ENCODE measurements at places on chromosomes 7 and 10. TPM values are rescaled to one million over a fixed set of nuclear protein-coding genes. Genes with fewer than 3 reads are reported as not detected.

Gene ARHGAP22
- 8.2 TPM for total RNA-seq

Gene GPR26
- 0.05 TPM for total RNA-seq

Gene NRCAM
- total RNA-seq = 2.9 TPM

Gene CHAT
- not detected for total RNA-seq

Gene TMEM270
- not detected for total RNA-seq

Gene CHCHD3
- 105 TPM for total RNA-seq

Gene GIMAP7
- total RNA-seq = 0.37 TPM

- peaks cover 22% of the 10 kb centered on the region for H3K4me1 ChIP-seq
- peaks cover 8% of the 10 kb centered on the region for H3K27me3 ChIP-seq
- H3K27ac ChIP-seq = no peak overlapping the region
Observed at GRCh38 chr10:31136930-31137885, 105.5 kb upstream of the ZNF438 start.

DNA sequence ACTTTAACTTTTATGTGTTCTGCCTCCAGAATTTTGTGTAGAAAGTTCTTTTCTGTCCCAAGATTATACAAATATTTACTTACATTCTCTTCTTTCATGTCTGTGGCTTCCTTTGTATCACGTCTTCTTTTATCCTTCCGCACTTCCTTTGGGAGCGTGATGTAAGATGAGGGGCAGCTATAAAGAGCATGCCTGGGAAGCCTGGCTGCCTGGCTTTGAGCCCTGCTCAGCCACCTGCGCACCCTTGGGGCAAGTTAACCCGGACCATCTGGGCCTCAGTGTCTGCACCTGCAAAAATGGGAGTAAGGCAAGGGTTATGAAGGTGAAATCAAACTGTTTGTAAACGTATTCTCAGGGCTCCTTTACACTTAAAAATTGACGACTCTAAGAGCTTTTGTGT is 25.2 kb downstream of the PALD1 start:
- no peaks in the 10 kb centered on the region for H3K27me3 ChIP-seq
- H3K36me3 ChIP-seq = no peaks in the 10 kb centered on the region
- H3K27ac ChIP-seq = 0 out of 2 replicates have a peak overlapping the region, but pooled peaks have one; percentile 74

DNA sequence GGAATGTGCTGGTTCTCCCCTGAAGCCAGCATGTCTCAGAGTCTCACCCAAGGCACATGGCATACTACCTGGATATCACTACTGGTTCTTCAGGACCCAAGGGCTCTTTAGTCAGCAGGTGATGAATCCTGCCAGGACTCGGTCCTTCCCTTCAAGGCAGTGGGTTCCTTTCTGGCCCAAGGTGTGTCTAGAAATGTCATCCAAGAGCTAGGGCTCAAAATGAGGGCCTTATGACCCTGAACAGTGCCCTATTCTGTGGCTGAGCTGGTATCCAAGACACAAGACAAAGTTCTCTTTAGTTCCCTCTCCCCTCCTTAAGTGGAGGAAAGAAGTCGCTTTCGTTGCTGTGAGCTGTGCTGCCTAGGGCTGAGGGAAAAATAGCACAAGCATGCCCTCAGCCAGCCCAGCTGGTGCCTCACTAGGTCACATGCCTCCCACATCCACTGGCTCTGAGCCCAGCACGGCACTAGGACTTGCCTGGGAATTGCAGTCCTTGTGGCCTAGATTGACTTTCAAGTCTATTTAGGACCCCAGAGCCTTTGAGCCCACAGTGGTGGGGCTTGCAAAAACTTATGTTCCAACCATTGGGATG is 106.0 kb downstream of the BMS1 start:
- no peaks in the 10 kb centered on the region for H3K27me3 ChIP-seq
- H3K27ac ChIP-seq = no peak overlapping the region
- DNase-seq = no peak
- H3K4me1 ChIP-seq = peaks cover 4% of the 10 kb centered on the region

GRCh38 chr7:16494551-16494950 is 29.0 kb upstream of the SOSTDC1 start:
- no peaks in the 10 kb centered on the region for H3K4me1 ChIP-seq
- H3K4me3 ChIP-seq = no peak overlapping the region
- H3K36me3 ChIP-seq = no peaks in the 10 kb centered on the region
- no peak for DNase-seq
- H3K27me3 ChIP-seq = no peaks in the 10 kb centered on the region

DNA sequence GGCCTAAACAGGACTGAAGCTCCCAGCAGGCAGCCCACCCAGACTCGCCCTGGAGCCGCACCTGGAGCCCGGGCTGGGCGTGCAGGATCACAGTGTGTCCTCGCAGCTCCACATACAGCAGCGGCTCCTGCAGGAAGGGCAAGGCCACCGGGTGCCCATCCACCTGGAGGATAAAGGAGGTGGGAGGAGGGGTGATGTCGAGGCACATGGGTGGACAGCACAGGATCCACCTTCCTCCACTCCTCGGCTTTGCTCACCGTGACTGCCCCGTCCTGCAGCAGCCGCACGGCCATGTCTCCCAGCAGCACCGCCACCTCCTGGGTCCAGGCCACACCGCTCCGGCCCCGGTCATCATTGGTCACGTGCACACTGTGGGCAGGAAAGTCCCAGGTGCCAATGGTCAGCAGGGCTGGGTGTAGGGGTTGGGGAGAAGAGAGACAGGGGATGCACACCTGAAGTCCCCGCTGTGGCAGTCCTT is 16.8 kb downstream of the ATP6V1F start:
- no peak overlapping the region for H3K27ac ChIP-seq
- no peaks in the 10 kb centered on the region for H3K27me3 ChIP-seq
- H3K36me3 ChIP-seq = no peaks in the 10 kb centered on the region
- peaks cover 5% of the 10 kb centered on the region for H3K4me1 ChIP-seq
- DNase-seq = no peak

DNA sequence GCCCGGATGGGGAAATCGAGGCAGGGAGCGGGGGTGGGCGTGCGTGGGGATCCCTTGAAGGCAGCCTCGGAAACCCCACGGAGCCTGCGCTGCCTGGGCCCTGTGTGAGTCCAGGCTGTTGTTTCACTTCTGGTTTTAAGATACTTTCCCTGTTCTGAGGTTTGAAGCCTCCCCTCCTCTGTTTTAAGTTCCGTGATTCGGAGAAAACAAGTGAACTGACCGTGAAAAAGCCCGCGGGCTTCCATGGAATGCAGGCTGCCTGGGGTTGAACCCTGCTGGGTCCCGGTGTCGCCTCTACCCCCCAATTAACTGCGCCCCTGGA is 401 bp downstream of the LRRC27 start:
- no peak for DNase-seq
- H3K27ac ChIP-seq = no peak overlapping the region
- H3K4me1 ChIP-seq = peaks cover 38% of the 10 kb centered on the region
- H3K36me3 ChIP-seq = peaks cover 5% of the 10 kb centered on the region
- H3K27me3 ChIP-seq = peaks cover 12% of the 10 kb centered on the region

GRCh38 chr10:73756183-73756582 is 12.0 kb downstream of the SEC24C start:
- H3K4me1 ChIP-seq = no peaks in the 10 kb centered on the region
- DNase-seq = no peak
- peaks cover 29% of the 10 kb centered on the region for H3K36me3 ChIP-seq
- no peak overlapping the region for H3K4me3 ChIP-seq
- no peaks in the 10 kb centered on the region for H3K27me3 ChIP-seq

- H3K27ac ChIP-seq = no peak overlapping the region
- DNase-seq = no peak
- no peaks in the 10 kb centered on the region for H3K27me3 ChIP-seq
- H3K4me1 ChIP-seq = peaks cover 26% of the 10 kb centered on the region
- no peaks in the 10 kb centered on the region for H3K36me3 ChIP-seq
Observed at GRCh38 chr7:152762056-152762455, 2.5 kb downstream of the ACTR3B start.

DNA sequence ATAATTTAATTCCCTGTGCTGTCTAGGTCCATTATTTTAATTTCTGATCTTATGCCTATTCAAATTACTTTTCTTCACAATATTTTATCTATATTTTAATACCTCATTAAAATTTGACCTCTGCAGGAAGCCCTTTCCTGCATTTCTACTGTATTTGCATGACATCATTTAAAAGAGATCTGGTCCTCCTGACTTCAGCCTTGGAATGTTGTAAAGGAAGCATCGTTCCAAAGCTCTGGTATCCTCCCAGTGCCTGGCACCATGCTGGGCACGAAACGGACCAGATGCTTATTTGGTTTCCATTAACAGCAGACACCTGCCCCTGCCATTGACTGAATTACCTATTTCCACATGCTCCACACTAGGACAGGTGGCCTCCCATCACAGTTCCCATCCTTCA is 247.5 kb downstream of the KLF6 start:
- H3K36me3 ChIP-seq = no peaks in the 10 kb centered on the region
- no peak overlapping the region for H3K4me3 ChIP-seq
- H3K27me3 ChIP-seq = no peaks in the 10 kb centered on the region
- H3K4me1 ChIP-seq = peaks cover 9% of the 10 kb centered on the region
- H3K27ac ChIP-seq = no peak overlapping the region

- no peaks in the 10 kb centered on the region for H3K36me3 ChIP-seq
- peaks cover 21% of the 10 kb centered on the region for H3K4me1 ChIP-seq
- no peak overlapping the region for H3K4me3 ChIP-seq
- H3K27me3 ChIP-seq = no peaks in the 10 kb centered on the region
Observed at GRCh38 chr10:110399106-110399964, 94.6 kb upstream of the SMNDC1 start.

GRCh38 chr7:41918597-41918996 is 215.7 kb upstream of the INHBA start:
- H3K27ac ChIP-seq = no peak overlapping the region
- no peaks in the 10 kb centered on the region for H3K36me3 ChIP-seq
- H3K27me3 ChIP-seq = no peaks in the 10 kb centered on the region
- no peak overlapping the region for H3K4me3 ChIP-seq

DNA sequence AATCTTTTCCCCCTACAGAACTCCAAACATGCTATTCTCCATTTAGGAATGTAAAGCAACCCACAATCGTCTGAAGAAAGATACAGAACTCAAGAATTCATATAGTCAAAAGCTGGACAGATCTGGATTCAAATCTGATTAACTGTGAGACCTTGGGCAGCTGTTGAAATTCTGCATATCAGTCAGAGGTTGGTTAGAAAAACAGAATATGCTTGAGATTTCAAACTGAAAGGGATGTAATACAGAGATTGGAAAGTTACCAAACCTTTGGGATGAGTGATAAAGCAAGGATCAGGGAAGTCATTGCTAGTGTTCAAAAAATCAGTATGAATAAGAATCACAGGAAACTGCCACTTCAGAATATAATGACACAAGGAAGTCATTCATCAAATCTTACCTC is 406.6 kb downstream of the HTR7 start:
- H3K36me3 ChIP-seq = no peaks in the 10 kb centered on the region
- H3K4me1 ChIP-seq = peaks cover 8% of the 10 kb centered on the region
- H3K4me3 ChIP-seq = no peak overlapping the region
- H3K27ac ChIP-seq = 0 out of 2 replicates have a peak overlapping the region, but pooled peaks have one; percentile 19
- no peak for DNase-seq

GRCh38 chr7:7931626-7932025 is 37.0 kb upstream of the GLCCI1 start:
- no peaks in the 10 kb centered on the region for H3K36me3 ChIP-seq
- no peaks in the 10 kb centered on the region for H3K27me3 ChIP-seq

- peaks cover 60% of the 10 kb centered on the region for H3K27me3 ChIP-seq
- H3K4me3 ChIP-seq = peak overlapping the region; percentile 90
- peaks cover 8% of the 10 kb centered on the region for H3K36me3 ChIP-seq
- peak; percentile 29 for DNase-seq
Observed at GRCh38 chr7:108001764-108002725, 916 bp downstream of the LAMB1 start.

DNA sequence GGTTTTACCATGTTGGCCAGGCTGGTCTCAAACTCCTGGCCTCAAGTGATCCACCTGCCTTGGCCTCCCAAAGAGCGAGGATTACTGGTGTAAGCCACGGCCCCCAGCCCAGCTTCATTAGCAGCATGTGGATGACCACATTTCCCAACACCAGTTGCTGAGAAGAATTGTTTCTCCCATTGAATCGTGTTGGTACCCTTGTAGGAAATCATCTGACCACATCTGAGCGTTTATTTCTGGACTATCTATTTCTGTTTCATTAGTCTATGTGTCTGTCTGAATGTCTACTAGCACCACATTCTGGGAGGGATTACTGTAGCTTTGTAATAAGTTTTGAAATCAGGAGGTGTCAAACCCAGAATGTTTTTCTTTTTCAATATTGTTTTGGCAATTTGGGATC is 89.6 kb downstream of the LCOR start:
- H3K36me3 ChIP-seq = peaks cover 4% of the 10 kb centered on the region
- H3K4me1 ChIP-seq = peaks cover 6% of the 10 kb centered on the region
- no peak for DNase-seq
- H3K27ac ChIP-seq = no peak overlapping the region
- no peak overlapping the region for H3K4me3 ChIP-seq

GRCh38 chr10:6402349-6402709 is 177.7 kb downstream of the PRKCQ start:
- no peaks in the 10 kb centered on the region for H3K36me3 ChIP-seq
- peaks cover 29% of the 10 kb centered on the region for H3K4me1 ChIP-seq
- no peak for DNase-seq
- no peak overlapping the region for H3K27ac ChIP-seq
- H3K4me3 ChIP-seq = no peak overlapping the region
- peaks cover 2% of the 10 kb centered on the region for H3K27me3 ChIP-seq

GRCh38 chr7:149624006-149624405 is 126.4 kb upstream of the ZNF746 start:
- peaks cover 14% of the 10 kb centered on the region for H3K27me3 ChIP-seq
- peaks cover 23% of the 10 kb centered on the region for H3K36me3 ChIP-seq
- H3K27ac ChIP-seq = no peak overlapping the region
- H3K4me1 ChIP-seq = peaks cover 24% of the 10 kb centered on the region
- DNase-seq = peak; percentile 31

DNA sequence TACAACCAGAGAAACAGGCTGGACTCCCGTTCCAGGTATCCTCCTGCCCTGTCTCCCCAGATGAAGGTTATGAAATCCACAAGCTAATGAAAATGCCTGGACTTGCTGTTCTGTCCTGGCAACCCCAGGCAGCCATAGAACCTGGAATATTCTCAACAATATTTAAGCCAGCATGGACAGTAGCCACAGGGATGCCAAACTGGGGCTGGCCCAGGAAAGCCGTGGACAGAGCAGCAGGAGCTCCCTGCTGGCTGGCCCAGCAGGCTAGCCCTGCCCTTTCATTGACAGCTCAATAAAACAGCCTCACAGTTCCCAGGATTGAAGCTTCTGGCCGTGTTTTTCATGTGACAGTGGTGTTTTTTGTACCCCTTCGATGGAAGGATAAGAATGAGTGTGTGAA is 230.6 kb downstream of the BMPER start:
- H3K4me3 ChIP-seq = no peak overlapping the region
- H3K4me1 ChIP-seq = peaks cover 20% of the 10 kb centered on the region
- H3K27me3 ChIP-seq = no peaks in the 10 kb centered on the region

All from WTC11 (cell line).